ENCODE measurements at places on chromosomes 1 and 21.
A peak's percentile ranks its signal among the peaks of the same experiment; 100 is the strongest.

DNA sequence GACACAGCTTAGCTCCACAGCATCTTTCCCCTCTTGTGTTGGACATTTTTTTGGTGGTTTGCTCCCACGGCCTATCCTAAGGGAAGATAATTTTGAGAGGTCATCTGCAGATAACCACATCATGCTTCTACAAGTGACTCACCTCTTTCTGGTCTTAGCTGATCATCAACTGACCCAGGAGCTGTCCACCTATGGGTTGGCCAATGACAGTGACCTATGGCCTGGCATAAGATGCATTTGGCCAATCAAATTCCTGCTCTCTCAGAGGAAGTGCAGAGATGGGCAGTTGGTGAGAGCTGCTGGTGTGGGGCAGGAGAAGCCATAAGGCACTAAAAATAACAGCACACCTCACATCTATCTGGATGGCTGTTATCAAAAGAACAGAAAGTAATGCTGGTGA lies 100.0 kb upstream of the CLDN14 start:
- no peak for DNase-seq

DNA sequence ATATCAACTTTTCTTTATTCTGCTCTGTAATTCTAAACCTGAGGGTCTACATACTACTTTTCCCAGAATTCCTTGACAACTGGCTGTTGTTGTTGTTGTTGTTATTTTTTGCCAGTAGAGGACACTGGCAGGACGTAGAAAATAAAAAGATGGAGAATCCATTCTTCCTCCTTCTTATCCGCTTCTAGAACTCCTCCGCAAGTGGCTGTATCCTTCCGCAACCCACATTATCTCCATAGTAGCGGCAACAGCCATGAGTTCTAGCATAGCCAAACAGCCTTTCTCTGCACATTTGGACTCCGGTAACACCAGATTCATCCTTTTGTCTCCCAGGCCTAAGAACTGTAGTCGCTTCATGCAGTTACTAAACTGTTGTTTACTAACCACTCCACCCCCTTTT lies 91.1 kb upstream of the CACHD1 start:
- no peak for DNase-seq

DNA sequence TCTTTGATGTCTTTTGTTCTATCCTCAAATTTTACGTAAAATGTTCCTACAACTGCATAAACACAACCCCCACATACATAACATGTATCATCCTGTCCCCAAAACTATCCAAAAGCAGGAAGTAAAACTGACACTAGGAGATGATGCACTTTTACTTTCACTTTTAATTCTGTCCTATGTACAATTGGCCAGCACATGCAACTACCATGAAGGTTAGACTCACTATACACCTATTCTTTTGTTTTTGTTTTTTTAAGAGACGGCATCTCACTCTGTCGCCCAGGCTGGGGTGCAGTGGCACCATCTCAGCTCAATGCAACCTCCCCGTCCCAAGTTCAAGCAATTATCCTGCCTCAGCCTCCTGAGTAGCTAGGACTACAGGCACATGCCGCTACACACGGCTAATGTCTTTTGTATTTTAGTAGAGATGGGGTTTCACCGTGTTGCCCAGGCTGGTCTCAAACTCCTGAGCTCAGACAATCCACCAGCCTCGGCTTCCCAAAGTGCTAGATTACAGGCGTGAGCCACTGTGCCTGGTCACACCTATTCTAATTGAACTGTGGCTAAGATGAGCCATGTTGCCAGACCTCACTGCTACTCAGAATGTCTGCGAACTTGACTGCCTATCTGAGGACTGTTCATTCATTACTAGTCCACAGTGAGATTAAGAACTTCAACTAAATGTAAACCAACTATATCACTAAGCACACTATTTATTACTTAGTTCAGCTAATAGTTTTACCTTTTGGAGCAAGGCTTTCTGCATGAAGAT lies 48.0 kb downstream of the TOR3A start:
- DNase-seq: no peak

- no peak for DNase-seq
Measured at GRCh38 chr1:59521456-59521855, 224.6 kb downstream of the FGGY start.

GRCh38 chr1:19644395-19644680 lies 227 bp downstream of the NBL1 start:
- no peak for DNase-seq

DNA sequence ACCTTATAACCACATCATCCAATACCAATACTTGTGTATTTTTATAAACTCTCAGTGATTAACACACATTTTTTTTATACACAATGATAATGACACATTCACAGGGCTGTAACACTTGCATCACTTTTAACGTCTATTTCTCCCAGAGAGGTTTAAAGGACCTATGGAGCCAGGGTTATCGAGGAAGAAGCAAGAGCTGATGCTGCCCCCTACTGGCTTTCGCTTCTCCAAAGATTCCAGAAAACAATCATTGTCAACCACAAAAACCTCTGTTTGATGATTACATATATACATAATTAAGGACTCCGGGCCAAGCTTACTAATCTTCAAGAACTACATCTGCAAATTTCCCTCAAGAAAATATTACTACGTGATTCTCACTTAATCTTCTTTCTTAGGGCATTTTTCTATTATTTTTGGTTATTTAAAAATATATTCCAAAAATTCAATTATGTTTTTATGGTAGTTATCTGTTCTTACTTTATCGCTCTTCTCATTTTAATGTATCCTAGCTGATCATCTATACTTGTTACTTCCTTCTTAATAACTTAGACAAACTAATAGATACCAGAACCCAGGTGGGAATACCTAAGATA lies 214.5 kb downstream of the VAV3 start:
- DNase-seq: peak; percentile 76

GRCh38 chr1:48790397-48790796 lies 13.7 kb upstream of the BEND5 start:
- no peak for DNase-seq

DNA sequence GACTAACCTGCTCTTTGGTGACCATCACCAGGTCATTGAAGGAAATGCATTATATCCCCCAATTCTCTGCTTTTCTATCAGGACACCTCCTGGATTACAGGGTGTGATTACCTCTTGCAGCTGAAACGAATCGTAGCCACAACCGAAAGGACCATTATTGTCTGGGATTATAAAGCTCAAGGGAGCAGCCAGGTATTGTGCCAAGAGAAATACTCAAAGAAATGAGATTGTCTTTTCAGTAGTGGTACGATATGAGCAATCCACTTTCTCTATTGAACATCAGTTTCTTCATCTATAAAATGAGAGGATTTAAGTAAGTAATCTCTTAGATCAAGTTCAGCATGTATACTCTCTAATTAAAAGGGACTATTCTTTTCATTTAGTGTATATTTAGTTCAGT lies 27.3 kb downstream of the WDR64 start:
- no peak for DNase-seq

DNA sequence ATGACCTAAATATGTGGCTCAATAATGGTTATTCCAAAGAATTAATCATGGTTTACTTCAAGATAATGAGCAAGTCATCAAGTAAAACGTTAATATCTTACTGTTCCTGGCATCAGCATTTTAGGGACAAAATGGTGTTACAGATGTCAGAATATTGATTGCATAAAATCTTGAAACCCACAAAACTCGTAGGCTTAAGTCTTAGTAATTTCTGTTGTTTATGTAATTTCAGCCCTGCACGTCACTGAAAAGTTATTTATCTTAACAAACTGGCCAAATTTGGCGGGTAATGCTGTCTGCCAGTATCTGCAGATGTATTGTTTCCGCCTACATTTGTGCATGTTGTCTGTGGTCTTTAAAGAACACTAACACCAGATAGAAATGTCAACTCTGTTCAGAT lies 25.8 kb downstream of the CDC7 start:
- DNase-seq: no peak

DNA sequence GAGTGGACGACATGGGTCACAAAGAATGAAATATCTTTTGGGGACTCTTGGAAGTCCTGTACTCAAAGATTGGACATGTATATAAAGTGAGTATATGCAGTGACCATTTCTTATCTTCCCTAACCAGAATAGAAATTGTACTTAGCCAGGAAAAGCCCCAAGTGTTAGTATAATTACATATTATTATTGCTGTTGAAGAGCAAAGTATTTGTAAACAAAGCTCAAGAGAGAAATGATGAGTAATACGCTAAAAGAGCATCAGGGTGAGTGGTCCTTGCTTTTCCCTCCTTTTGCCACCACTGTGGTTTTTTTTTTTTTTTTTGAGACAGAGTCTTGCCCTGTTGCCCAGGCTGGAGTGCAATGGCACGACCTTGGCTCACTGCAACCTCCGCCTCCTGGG lies 6.4 kb upstream of the CGN start:
- no peak for DNase-seq

DNA sequence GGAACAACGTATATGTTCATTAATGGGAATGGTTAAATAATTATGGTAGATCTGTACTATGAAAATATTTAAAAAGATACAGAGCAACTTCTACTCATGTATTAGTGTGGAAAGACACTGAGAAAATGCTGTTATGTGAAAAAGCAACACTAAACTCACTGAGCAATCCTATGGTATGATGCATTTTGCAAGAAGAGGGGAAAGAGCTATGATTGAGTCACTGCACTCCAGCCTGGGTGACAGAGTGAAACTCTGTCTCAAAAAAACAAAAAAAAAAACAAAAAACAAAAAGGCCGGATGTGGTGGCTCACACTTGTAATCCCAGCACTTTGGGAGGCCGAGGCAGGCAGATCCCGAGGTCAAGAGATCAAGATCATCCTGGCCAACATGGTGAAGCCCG lies 44.4 kb downstream of the ATP5PO start:
- DNase-seq: no peak

GRCh38 chr1:109198043-109198695 lies 15.5 kb upstream of the SARS1 start:
- no peak for DNase-seq

DNA sequence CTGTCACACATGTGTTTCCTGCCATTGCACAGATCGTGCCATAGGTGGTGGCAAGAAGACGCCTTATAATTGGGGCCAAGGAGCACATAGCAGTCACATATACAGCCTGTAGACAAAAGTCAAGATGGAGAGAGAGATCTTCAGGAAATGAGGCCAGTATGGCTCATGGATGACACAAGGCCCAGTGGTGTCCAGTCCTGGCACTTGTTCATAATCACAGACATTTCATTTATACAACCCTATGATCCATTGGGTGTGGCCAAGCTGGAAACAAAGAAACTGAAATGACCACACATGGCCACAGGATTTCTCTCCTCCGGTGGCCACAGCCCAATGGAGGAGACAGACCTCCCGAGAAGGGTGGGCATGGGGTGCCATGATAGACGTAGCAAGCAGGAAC lies 78.5 kb upstream of the KAZN start:
- DNase-seq: no peak

DNA sequence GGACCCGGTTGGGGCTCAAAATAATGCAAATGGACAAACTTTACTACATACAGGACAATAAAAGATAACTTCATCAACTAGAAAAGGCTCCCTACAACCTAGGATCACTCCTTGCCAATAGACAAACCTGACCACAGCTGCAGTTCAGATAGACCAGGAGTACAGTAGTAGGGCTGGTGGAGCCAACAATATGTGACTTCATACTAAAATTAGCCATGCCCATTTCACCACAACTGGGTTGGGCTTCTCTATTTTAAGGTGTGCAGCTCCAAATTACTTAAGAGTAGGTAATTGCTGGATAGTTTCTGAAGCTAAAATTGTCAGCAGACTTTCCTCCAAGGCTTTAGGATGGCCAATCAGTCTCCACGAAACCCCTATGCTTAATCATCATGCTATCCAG lies 3.9 kb downstream of the DENND1B start:
- DNase-seq: no peak

- no peak for DNase-seq
Measured at GRCh38 chr21:24375201-24375600, 1232.1 kb downstream of the MRPL39 start.

DNA sequence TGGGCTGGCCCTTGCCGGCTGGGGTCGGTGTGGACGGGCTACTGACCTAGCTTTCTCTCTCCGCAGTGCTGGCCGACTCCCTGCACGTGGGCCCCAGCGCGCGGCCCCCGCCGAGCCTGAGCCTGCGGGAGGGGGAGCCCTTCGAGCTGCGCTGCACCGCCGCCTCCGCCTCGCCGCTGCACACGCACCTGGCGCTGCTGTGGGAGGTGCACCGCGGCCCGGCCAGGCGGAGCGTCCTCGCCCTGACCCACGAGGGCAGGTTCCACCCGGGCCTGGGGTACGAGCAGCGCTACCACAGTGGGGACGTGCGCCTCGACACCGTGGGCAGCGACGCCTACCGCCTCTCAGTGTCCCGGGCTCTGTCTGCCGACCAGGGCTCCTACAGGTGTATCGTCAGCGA lies 34.9 kb downstream of the PTGFRN start:
- DNase-seq: no peak

- DNase-seq: no peak
Measured at GRCh38 chr1:228961511-228961910, 226.2 kb downstream of the RHOU start.

- no peak for DNase-seq
Measured at GRCh38 chr1:206637605-206638004, 2.3 kb downstream of the DYRK3 start.

DNA sequence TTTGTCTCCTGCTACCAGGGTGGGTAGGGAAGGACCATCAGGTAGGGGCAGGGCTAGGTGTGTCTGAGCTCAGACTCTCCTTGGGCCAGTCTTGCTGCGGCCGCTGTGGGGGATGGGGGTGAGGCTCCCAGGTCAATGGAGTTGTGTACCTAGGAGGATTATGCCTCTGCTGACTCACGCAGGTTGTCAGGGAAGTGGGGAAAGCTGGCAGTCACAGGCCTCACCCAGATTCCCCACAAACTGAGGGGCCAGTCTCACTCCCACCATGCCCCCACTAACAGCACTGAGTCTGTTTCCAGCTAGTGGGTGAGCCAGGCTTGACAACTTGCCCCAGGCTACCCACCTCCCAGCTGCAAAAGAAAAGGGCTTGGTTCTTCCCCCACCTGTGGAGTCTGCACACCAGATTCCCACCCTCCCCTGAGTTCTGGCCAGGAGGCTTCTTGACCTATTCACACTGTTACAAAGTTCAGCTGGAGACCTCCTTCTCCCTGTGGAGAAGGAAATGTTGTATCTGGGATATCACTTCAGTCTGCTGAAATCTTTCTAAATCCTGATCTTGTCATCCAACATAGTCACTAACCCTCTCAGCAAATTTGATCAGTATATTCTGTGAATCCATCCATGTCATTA lies 69.2 kb upstream of the GJA8 start:
- no peak for DNase-seq

DNA sequence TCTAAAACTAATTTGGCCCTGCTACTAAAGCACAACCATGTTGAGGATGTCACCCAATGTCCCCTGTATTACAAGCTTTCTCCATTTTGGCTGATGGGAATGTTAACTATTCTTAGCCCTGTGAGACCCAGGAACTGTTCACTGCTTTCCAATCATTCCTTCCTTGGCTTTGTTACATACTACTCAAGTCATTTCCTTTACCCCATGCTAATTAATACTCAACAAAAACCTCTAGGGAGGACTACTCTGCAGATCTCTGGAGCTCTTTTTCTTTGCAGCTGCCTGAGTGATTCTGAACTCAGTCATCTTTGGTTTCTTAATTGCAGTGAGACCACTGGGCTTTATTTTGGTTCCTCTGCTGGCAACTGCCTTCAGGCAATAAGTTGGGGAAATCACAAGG lies 23.3 kb upstream of the RPE65 start:
- DNase-seq: no peak

- no peak for DNase-seq
Measured at GRCh38 chr1:224609333-224609732, 6.8 kb upstream of the CNIH3 start.

All from SK-N-DZ (cell line).